ENCODE measurements at places on chromosomes 11 and 22.

DNA sequence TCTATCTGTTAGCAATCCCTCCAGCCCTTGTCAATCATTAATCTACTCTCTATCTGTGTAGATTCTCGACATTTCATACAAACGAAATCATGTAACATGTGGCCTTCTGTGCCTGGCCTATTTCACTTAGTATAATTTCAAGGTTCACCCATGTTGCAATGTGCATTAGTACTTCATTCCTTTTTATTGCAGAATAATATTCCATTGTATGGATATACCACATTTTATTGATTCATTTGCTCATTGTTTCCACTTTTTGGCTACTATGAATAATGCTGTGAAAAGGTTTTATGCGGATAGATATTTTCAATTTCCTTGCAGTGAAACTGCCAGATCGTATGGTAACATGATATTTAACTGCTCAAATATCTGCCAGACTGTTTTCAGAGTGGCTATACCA is 100.1 kb downstream of the MIAT start:
- DNase-seq = no peak

- peak; percentile 94 for DNase-seq
Measured at GRCh38 chr11:4094348-4095291, at the start of gene RRM1. Gene RRM1, plus strand, starts transcription at chr11:4094799. Its CDS starts 214 bp downstream, at chr11:4095013.

- no peak for DNase-seq
Measured at GRCh38 chr22:35577799-35578659, 37.4 kb downstream of the RASD2 start.

- DNase-seq = no peak
Measured at GRCh38 chr11:104803776-104804175, 94.5 kb downstream of the CASP12 start.

DNA sequence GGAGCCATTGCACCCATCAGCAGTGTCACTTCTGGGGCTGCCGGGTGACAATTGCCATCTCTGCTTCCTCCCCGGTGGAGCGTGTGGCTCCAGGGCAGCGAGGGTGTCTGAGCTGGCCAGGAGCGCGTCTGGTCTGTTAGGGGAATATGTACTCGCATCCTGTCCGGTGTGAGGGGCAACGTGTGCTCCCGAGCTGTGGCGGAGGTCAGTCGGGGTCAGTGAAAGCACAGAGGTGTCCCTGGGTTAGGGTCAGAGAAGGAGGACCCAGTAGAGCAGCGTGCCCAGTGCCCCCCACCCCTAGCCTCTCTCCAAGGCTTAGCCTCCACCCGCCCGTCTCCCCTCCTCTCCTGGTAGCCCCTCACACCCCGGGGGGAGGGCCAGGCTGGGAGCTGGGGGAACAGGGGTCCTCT is 1.5 kb downstream of the CLCF1 start:
- no peak for DNase-seq

DNA sequence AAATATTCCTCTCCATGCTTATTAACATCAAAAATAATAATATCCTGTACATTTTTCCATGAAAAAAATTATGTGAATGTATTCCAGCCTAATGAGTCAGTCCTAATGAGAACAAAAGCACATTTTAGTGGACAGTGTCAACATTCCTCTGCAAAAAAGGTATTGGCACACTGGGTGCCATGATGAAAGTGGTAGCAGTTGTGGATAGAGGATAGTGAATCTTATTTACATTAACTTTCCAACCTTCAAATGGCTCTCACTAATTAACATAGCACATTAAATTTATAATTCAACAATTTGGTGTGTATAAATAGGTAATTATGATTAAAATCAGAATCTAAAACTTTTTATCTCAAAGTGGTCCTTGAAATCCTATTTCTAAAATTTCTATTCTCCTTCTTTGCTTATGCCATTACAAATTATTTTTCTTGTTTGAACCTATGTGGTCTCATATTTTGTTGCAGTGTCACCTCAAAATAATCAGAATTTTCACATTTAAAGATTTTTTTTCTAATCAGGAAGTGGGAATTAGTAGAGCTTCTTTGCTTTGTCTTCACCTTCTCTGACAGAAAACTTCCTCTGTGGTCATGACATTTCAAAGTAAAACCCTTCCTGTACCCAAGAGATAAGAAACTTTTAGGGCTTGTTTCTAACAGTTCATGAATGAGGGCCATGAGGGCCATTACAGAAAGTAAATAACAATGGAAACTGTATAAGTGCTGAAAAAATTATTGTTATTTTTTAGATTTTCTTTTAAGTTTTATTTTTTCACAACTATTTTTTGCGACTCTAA is 18.7 kb downstream of the SOX6 start:
- no peak for DNase-seq

GRCh38 chr22:35400501-35400790 is 506 bp downstream of the MCM5 start:
- no peak for DNase-seq

DNA sequence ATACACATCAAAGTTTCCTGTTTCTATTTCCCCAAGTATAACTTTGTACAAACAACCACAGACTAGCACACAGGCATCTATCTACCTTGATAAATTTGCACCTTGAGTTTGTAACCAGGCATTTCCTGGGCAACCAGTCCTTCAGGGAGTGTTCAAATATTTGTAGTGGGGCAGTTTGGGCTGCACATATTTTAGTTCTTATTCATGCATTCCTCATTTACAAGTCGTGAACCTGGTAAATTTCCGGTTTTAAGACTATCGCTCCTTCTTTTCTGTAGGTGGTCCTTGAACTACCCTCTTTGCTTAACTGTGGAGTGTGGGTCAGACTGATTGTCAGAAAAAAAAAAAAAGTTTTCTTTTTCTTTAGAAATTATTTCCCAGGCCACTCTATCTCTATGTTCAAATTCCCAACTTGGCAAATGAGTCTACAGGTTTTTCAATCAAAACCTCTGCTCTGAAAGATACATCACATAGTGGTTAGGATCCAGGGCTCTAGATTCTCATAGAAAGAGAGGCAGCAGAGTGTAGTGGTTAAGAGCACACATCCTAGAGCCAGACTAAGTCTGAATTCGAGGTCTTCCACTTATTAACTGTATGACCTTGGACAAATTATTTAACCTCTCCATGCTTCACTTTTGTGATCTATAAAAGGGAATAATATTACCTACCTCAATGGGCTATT is 201.5 kb downstream of the SOX6 start:
- no peak for DNase-seq

GRCh38 chr11:101584655-101585054 is 848 bp upstream of the TRPC6 start:
- DNase-seq = no peak

- DNase-seq = no peak
Measured at GRCh38 chr11:100910808-100911207, 218.8 kb downstream of the PGR start.

- DNase-seq = no peak
Measured at GRCh38 chr11:9990221-9990973, 303.6 kb downstream of the SBF2 start.

DNA sequence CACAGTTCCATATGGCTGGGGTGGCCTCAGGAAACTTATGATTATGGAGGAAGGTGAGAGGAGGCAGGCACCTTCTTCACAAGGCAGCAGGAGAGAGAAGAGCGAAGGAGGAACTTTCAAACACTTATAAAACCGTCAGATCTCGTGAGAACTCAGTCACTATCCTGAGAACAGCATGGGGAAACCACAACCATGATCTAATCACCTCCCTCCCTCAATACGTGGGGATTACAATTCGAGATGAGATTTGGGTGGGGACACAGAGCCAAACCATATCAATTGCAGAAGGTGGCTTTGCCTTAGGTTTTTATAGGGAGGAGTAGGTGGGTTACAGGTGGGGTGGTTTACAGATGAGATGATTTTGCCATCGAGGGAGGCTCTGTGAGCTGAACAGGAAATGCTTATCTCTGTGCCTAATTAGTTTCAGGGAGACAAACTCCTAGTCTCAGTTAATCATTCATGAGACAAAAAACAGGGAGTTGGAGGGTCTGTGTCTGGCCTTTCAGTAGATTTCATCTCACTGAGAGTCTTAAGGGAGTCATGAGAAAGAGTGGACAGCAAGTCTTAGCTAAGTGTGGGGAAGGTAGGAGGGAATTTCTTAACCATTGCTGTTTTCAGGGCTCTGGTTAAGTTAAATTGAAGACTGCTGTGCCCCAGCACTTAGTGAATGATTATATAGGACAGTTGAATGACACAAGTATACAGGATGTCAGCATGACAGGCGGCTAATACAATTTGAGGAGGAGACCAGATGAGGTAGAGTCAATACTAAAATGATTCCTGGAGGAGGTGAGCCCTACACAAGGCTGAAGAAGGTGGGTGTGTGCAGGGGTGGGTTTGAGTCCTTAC is 47.7 kb downstream of the CWC15 start:
- DNase-seq = no peak

DNA sequence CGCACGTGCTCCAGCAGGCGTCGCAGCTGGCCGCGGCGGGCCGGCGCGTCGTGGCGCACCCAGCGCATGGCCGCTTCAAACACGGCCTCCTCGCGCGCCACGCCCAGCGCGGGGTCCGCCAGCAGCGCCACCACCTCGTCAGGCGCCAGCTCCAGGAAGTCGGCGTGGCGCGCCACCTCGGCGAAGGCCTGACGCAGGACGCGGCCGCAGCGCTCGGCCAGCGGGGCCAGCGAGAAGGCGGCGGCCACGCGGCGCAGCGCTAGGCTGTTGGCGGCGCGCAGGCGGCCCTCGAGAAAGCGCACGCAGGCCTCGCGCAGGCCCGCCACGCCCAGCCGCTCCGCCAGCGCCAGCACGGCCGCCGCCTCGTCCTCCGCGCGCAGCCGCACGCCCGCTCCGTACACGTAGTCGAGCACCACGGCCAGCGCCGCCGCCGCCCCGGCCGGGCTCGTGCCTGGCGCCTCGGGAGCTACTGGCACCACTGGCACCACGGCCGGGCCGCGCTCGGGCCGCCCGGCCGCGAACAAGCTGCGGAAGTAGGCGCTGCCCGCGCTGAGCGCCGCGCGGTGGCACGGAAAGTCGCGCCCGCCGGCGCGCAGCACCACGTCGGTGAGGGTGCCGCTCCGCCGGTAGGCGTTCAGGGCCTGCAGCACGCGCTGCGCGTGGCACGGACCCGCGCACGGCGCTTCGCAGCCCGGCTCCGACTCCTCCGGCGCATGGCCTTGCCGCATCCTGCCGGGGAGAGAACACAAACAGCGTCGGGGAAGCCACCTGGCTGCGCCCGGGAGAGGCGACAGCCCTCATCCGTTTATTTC is 2.9 kb downstream of the KLHL35 start:
- peak; percentile 47 for DNase-seq

DNA sequence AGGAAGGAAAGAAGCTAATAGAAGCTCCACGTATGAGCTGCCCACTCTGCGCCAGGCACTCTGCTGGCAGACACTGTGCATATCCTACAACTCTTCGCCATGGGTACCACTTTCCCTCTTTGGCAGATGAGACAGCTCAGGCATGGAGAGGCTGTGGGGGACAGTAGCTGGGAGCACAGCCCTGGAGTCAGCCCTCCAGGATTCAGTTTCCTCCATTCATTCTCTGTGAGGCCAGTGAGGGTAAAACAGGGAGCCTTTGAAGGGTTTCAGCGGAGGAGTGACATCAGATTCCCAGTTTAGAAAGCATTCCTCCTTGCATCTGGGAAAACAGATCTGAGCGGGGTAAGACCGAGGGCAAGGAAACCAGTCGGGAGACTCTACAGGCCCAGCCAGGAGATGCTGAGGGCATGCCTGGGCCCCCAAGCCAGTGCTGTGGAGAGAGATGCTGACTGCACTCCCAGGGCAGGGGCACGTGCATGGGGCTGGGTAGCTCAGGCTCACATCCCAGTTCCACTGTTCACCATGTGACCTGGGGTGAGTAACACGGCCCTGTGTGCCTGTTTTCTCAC is 58.3 kb upstream of the EMID1 start:
- DNase-seq = no peak

GRCh38 chr22:45502215-45503049 is at the start of gene FBLN1:
Gene FBLN1, plus strand, starts transcription at chr22:45502883. Its CDS starts 103 bp downstream, at chr22:45502986.
- DNase-seq = no peak

GRCh38 chr11:1560649-1561251 is 11.3 kb downstream of the DUSP8 start:
- no peak for DNase-seq

DNA sequence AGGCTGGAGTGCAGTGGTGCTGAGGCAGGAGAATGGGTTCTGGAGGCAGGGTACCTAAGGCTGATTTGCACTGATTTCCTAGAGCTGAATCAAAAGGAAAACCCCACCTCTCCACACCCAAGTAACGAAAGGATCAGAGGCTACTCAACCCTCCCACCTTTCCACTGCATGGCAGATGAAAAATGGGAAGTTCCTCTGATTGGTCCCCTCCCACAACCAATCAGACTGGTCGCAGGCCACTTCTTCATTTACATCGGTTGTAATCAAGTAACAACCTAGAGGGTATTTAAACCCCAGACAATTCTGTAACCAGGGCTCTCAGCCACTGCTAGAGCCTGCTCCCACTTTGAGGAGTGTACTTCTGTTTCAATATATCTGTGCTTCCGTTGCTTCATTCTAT is 18.6 kb upstream of the PARVB start:
- DNase-seq = no peak

- DNase-seq = no peak
Measured at GRCh38 chr11:44760477-44760872, 33.7 kb downstream of the TSPAN18 start.

GRCh38 chr11:31218847-31219246 is 150.7 kb downstream of the DCDC1 start:
- DNase-seq = no peak

DNA sequence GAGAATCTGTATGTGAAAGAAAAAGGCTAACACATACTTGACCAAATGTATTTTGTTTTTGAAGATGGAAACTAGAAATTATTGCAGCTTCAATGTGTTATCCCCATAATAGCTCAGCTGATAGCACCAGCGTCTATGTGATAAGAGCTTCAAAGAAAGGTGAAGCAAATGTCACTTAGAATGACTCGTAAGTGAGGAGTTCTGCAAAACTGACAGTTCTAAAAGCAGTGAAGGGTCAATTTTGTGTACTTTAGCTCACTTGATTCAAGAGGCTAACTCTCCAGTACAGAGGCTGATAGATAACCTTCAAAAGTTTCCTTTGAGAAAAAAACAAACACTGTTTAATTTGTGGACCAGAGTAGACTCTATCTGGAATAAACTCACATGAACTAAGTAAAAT is 87.2 kb upstream of the CARD18 start:
- no peak for DNase-seq

GRCh38 chr22:37039466-37039865 is 12.1 kb upstream of the KCTD17 start:
- DNase-seq = no peak

GRCh38 chr11:114236829-114237228 is 59.4 kb upstream of the NNMT start:
- no peak for DNase-seq

DNA sequence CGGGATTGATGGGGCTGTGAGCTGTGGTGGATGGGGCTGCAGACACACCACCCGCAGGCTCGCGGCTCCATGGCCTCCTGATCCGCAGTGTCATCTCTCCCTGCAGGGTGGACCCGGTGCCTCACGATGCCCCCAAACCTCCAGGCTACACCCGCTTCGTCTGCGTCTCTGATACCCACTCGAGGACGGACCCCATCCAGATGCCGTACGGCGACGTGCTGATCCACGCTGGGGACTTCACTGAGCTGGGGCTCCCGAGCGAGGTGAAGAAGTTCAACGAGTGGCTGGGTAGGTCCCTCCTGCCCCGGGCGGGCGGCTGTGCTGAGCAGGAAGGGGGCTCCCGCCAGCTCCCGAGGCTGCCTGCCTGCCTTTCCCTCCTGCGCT is 23.1 kb downstream of the MPPED1 start:
- DNase-seq = no peak

Data from activated CD4-positive, alpha-beta T cell treated with anti-CD3 and anti-CD28 coated beads for 4 hours (primary cell).